HepG2 (cell line): ENCODE measurements at places on chromosomes 13 and 19.

DNA sequence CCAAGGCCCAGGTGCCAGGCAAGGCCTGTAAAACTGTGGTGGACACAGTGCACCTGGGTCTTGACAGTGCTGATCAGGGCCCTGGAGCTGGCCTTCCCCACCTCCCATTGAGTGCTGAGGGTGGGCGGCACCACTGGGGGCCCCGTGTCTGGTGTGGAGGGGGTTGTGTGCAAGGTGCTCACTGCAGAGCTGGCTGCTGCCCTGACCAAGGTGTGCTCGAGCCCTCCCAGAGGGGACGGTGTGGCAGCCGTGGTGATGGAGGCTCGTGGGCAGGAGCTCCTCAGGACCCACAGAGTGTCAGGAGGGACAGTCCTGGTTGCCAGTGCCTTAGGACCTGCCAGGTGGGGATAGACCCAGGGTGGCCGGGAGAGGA is 23.0 kb downstream of the ATP4B start:
- DNase-seq = no peak

DNA sequence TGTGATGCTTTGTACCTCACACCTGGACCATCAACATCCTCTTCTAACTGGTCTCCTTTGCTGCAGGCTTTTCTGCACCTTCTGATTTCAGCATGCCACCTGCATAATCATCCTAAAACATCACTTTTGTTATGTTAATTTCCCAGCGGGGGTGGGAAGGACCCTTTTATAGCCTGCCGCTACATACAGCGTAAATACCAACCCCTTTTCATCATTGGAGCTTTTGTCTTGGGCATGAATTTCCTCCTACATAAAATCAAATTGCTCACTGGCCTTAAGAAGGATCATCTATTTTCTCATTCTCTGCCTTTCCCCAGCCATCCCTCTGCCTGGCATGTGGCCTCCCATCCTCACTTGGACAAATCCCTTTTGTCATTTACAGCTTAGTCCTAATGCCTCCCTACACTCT is 124.7 kb downstream of the RBM26 start:
- no peak for DNase-seq

DNA sequence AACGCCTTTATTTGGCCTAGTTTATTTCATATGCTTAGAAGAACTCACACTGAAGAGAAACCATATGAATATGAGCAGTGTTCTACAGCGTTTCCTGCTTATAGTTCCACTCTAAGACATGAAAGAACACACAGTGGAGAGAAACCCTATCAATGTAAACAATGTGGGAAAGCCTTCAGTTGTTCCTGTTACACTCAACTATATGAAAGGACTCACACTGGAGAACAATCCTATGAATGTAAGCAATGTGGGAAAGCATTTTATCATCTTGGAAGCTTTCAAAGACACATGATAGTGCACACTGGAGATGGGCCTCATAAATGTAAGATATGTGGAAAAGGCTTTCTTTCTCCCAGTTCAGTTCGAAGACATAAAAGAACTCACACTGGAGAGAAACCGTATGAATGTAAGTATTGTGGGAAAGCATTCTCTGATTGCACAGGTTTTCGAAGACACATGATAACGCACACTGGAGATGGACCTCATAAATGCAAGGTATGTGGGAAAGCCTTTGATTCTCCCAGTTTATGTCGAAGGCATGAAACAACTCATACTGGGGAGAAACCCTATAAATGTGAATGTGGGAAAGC is 13.7 kb downstream of the ZNF441 start:
- DNase-seq = no peak

GRCh38 chr13:100836711-100837110 is 162.1 kb upstream of the TMTC4 start:
- DNase-seq = no peak
